Thoracic aorta (tissue), 2 donors: ENCODE measurements at places on chromosomes 2 and 18. TPM values are rescaled to one million over a fixed set of nuclear protein-coding genes. Genes with fewer than 3 reads are reported as not detected.

Gene RIT2
- not detected for total RNA-seq

Gene TTLL4
- 10.8 TPM for total RNA-seq

Gene MEP1B
- not detected for total RNA-seq

Gene CHST9
- total RNA-seq: not detected

Gene SKOR2
- not detected for total RNA-seq
